ENCODE measurements at places on chromosomes 2 and 18. TPM values are rescaled to one million over a fixed set of nuclear protein-coding genes. Genes with fewer than 3 reads are reported as not detected.

The STON1 gene
- total RNA-seq = 48.1 TPM

The GATA6 gene
- 9.8 TPM for total RNA-seq

The DBI gene
- total RNA-seq = 117 TPM

The DES gene
- 883 TPM for total RNA-seq

GRCh38 chr2:71937396-71937795, 210.3 kb downstream of the CYP26B1 start:
- peaks cover 44% of the 10 kb centered on the region for H3K4me1 ChIP-seq
- no peaks in the 10 kb centered on the region for H3K36me3 ChIP-seq
- no peak overlapping the region for H3K27ac ChIP-seq
- no peak overlapping the region for H3K4me3 ChIP-seq

DNA sequence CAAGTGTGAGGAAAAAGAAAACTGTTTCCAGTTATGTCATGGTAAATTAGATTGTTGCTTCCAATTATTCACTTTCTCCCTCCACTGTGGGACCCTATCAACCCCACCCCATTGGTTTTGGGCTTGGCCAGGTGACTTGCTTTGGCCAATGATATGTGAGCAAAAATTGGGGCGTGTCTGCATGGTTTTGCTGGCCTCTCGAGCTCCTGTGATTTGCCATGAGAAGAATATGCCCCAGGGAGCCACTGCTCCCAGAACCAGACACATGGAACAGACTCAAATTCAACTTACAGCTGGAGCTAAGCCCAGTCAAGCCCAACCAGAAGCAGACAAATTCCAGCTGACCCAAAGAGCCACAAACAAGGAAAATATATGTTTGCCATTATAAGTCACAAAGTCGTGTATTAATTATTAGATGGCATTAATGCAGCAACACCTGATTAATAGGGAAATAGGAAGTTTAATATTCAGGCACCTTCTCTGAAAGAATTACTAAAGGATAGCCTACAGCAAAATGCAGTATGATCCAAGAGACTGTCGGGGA, 248.9 kb downstream of the ANAPC1 start:
- H3K4me3 ChIP-seq = no peak overlapping the region
- no peaks in the 10 kb centered on the region for H3K36me3 ChIP-seq
- no peak for DNase-seq

DNA sequence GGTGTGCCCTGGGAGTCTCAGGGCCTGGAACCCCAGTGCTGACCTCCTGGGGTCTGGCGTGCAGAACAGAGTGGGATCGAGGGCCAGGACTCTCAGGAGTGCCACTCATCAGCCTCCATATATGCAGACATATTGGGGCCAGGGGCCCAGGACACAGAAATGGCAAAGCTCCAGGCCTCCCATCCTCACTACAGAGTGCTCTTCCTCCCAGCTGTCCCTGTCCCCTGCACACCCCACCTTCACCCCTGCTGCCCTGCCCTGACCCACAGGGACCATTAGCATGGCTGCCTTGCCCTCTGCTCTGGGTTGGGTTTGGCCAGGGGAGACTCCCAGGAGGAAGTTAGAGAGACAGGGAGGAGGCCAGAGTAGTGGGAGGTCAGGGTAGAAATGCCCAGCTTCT, 2.8 kb downstream of the TEX51 start:
- no peak for DNase-seq
- no peak overlapping the region for H3K4me3 ChIP-seq
- H3K4me1 ChIP-seq = no peaks in the 10 kb centered on the region
- no peaks in the 10 kb centered on the region for H3K27me3 ChIP-seq
- no peaks in the 10 kb centered on the region for H3K36me3 ChIP-seq

All from vagina (tissue), 2 donors.